ENCODE measurements at places on chromosomes 12 and 14.

DNA sequence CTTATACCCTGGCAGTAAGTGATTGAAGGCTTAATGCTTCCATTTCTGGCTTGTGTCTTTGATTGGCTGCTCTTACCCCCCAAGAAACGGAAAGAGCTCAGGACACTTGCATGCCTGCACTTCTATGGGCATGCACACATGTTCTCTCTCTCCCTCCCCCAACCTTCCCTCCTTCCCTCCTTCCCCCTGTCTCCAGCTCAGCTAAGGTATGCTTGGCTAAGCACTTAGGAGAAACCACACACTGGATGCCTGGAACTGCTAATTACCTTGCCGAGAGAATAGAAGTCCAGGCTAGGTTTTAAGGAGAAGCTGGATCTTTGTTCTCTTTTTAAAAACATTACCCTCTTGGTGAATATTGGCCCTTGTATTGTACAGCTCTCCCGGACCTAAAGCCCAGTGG is 1072.8 kb upstream of the TMEM132C start:
- no peak for DNase-seq

DNA sequence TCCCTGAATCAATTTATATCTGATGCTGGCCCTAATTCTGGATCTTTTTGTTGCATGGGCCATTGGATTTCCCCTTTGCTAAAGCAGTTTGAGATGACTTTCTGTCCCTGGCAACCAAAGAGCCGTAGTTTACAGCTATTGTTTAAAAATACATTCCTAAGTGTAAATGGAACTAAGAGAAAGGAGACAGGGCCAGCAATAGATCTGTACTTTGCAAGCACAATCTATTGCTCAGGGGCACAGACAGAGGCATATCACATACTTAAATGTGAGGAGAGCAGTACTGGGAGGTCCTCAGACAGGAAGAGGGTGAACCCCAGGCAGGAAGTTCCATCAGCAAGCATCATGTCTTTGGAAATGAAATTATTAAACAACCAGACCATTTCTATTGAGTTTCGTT is 126.6 kb downstream of the ZFP36L1 start:
- no peak for DNase-seq

- no peak for DNase-seq
These were observed 11.5 kb upstream of the ULK1 start for GRCh38 chr12:131882804-131883520.

DNA sequence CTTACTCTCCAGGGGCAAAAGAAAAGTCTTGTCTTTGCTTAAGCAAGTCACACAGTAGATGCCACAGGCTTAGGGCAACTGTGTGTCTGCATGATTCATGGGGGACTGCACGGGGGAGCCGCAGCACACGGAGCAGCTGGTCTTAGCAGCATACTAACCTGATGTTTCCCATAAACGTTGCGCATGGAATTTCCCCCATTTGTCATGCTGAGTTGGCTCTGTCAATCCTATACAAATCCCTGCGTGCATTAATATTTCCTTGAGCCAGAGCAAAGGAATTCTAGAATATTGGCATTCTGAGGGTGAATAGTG is 71.2 kb downstream of the SAMD4A start:
- DNase-seq, result no peak

DNA sequence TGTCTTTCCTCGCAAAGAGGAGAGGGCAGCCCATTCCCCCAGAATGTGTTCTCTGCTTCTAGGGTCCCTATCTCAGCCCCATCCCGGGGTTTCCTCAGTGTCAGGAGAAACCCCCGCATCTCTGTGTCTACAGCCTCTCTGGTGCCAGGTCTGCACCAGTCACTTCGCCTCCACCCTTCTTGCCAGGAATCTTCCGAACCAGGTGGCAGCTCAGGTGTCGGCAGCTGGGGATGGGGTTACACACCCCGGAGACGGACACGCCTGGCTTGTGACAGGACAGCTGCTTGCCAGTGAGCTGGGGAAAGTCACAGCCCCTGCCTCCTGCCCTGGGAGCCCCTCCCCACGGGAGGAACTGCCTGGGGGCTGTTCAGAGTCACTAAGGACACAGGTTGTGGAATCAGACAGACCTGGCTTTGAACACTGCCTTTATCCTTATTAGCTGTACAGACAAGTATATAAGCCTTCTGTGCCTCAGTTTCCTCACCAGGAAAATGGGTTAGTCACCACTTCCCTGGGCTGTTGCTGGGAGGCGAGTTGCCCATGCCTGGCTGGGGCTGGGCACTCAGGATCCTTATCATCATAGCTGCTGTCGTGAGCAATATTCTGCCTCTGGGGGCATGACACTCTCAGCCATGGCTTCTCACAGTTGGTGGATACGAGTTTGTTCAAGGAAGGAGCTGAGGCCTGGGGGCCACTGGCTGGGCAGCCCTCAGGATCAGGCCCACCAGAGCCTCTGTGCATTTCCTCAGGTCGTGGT is 10.8 kb downstream of the HIP1R start:
- no peak for DNase-seq

DNA sequence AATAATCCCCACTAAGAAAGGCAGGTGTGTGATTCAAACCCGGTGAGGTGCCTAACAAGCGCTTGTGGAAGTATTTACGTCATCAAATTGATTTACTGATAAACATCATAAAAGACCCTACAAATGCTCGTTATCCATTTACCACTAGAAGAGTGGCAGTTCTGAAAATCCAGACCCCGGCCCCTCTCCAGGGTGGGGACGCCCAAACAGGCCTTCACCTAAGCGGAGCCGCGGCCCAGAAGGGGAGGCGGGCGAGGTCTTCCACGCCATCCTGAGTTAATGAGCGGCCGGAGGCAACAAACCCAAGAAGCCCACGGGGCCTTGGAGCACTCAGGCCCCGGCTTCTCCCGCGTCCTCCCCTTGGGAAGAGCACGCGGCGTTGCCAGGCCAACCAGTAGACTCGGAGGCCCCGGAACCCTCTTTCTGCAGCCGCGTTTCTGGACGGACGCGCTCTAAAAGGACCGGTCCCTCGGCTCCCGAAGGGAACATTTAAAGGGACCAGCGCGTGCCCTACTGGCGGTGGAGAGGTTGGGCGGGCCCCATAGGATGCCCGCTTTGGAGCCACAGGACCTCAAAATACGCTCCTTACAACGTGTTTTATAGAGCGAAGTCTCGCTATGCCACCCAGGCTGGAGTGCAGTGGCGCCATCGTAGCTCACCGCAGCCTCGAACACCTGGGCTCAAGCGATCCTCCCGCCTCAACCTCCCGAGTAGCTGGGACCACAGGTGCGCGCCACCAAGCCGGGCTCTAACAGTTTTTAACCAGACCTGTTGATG is 3.5 kb downstream of the PTPN21 start:
- peak; percentile 85 for DNase-seq
